ENCODE measurements at places on chromosomes 4 and X.
A peak's percentile ranks its signal among the peaks of the same experiment; 100 is the strongest.

DNA sequence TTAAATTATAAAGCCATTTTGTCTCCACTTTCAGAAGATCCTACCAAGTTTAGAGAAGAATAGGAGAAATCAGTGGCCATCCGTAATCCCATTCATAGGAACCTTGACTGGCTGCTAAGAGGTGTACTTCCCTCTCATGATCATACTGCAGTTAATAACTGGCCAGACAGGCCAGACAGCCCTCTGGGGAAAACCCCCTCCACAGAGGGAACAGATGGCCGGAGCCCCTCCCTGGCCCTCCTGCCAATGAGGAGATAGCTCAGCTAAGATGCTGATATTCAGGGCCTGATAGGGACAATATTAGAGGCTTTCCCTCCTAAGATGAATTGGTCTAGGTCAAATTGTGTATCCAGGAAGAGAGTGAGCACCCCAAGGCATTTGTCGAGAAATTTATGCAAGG is 200.0 kb upstream of the MAOA start:
- DNase-seq: no peak

GRCh38 chrX:128975745-128976144 is 547.5 kb downstream of the SMARCA1 start:
- peak; percentile 6 for DNase-seq

DNA sequence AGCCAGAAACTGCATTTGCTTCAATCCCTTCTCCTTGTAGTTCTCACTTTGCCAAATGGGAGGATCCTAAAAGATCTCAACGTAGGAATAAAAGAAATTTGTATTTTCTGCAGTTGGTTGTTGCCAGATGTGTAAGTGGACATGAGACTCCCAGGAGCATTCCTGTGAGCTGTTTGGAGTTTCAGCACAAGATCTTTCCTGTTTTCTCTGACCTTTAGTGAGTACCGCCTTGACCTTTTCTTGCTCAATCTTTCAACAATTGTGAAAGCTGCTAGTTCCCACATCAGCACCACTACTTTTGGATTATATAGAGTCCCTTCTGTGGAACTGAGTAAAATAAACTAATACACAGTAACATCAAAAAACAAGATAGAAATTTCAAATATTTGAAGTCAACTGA is 683.8 kb upstream of the PABPC4L start:
- DNase-seq: no peak

GRCh38 chrX:78455901-78456300 is 128.5 kb upstream of the CYSLTR1 start:
- no peak for DNase-seq

GRCh38 chr4:57553728-57554127 is 443.5 kb upstream of the IGFBP7 start:
- DNase-seq: no peak

DNA sequence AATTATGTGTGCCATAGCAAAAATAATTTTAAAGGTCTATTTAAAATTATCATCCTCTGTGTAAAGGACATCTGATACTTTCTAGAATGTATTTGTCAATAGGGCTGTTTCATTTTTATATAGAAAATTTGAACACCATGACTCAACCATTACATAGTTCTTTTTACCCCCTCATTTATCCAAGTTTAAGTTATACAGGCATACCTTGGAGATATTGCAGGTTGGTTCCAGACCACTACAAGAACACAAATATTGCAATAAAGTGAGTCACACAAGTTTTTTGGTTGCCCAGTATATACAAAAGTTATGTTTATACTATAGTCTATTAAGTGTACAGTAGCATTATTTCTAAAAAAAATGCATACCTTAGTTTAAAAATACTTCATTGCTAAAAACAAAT is 130.4 kb downstream of the MSL3 start:
- peak; percentile 17 for DNase-seq

DNA sequence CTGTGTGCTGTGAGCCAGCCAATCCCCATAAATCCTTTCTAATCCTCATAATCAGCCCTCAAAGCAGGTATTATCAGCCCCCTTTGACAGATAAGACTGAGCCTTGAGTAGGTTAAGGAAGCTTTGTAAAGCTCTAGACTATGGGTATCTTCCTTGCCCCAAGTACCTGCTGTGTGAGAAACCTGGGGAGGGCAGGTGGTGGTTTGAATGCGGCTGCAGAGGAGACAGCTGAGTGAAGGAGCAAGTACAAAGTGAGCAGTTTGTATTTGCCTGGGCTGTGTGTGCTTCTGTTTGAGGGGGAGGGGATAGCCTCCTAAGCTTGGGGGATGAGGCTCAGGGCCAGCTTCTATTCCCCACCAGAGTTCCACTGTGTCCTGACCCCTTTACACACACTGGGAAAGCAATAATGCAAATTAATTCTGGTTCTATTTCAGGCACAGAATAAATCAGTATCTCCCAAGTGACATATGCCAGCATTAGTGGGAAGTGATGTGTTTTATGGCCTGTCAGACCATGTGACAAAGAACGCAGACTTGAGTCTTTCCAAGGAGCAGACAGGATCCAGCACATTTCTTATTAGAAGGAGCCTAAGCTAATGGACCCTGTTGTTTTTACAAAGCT is 63.5 kb downstream of the EVC start:
- DNase-seq: no peak

GRCh38 chrX:131072871-131073571 is 14.9 kb downstream of the ARHGAP36 start:
- DNase-seq: no peak

- peak; percentile 80 for DNase-seq
These were observed 10.3 kb downstream of the RTL5 start for GRCh38 chrX:72121383-72121782.

- DNase-seq: no peak
These were observed 38.3 kb downstream of the ARHGEF9 start for GRCh38 chrX:63746715-63747114.

DNA sequence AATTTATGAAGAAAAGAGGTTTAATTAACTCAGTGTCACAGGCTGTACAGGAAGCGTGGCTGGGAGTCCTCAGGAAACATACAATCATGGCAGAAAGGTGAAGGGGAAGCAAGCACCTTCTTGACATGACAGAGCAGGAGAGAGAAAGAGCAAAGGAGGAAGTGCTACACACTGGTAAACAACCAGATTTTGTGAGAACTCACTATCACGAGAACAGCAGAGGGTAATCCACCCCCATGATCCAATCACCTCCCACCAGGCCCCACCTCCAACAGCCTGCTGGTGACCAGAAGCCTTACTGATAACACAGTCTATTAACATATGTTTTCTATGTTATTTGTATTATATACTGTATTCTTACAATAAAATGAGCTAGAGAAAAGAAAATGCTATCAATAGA is 254.8 kb downstream of the PCDH10 start:
- no peak for DNase-seq

DNA sequence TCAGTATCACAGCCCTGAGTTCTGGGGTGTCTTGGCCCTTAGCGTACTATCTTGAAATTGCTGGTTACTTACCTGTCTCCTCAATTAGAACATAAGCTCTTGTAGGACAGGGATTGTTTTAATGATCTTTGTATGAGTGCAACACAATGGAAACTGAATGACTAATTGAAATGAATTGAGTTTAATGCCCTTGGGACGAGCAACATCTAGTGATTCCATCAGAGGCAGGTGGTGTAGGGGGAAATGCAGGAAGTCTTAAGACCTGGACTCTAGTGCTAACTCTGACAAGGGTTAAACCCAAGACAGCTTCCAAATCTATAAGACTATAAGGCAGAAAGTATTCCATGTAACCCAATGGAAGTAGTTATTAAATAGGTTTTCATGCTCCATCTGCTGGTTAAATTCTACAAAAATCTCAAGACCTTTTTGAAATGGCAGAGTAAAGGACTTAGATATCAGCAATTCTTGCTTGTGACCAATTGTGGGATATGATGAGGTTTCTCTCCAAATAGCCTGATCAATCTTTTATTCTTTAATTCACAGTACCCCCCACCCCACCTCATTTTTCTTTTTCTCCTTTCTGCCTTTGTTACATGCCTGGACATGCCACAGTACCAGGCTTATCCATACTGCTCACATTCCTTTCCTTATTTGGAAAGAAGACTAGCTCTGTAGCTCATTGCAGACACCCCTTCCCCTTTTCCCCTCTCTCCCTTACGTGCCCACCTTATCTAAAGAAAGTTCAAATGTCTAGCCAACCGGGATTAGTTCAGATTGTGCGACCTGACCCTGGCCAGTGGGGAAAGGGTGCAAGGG is 340.8 kb downstream of the PAPSS1 start:
- peak; percentile 60 for DNase-seq

- DNase-seq: no peak
These were observed 4.5 kb downstream of the RAB39B start for GRCh38 chrX:155259752-155260151.

DNA sequence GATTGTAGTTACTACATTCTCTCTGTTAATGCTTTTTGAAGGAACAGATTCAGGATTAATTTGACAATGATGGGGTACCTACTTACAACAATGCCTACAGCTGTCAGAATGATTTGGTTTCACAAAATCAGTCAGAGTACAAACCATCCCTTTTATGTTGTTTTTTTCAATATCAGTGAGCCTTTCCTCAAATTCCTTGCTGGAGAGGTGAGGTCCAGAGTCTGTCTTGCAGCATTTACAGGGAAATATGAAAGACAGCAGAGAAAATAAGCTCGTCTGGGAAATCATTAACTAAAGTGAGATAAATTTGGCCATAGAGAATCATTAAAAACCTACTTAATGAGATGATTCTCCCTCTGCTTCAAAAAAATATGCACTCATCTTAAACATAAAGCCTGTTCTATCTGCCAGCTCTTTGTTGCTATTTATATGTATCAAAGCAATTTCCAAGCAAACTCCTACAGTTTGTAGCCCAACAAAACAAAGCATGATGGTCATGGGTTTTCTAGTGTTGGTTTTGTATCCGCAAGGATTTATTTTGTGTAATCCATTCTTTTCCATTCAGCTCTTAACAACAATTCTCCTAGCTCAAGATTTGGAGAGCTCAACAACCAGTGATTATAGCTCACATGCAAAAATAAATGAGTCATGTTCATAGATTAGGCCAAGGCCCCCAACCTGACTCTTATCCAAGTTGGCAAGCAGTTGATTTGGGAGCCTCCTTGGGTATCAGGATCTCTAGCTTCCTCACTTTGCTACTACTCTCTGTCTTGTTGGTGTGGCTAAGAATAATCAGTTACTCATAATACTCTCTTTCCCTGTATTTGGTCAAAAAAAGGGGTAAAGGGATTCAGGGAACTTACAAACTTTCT is 222.6 kb downstream of the ENOX2 start:
- DNase-seq: peak; percentile 17

GRCh38 chrX:38052096-38052495 is 45.7 kb downstream of the SYTL5 start:
- DNase-seq: peak; percentile 91

GRCh38 chr4:4344915-4345527 is 41.9 kb upstream of the NSG1 start:
- DNase-seq: no peak

GRCh38 chrX:137646472-137646871 is 80.5 kb downstream of the ZIC3 start:
- DNase-seq: no peak

DNA sequence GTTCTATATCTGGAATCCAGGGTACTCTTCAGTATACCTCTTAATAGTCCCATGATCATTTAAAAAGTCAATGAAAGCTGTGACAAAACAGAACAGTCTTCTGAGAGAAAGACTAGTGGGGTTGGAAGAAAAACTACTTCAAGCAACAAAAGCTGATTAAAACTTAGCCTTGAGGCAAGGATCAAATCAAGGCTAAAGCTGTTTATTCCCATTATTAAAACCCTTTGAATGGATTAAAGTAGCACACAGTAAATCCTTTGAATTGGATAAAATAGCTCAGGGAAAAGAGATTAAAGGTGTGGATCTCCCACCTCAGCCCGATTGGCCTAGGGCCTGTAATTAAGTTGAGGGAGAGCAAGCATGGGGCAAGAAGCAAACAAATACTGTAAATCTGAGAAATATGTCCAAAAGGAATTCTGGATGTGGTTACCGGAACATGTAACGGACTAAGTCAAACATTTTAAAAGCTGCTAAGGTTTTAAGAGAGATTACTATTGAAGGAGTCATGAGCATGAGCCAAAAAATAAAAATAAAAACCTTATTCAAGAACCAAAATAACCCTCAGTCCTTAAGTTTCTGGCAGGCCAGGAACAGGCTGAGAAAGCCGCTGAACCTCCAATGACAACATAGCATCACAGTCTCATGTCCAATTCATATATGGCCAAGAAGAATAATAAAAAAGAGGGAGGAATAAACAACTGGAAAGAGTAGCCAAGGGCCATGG is 257.3 kb upstream of the NEIL3 start:
- no peak for DNase-seq

DNA sequence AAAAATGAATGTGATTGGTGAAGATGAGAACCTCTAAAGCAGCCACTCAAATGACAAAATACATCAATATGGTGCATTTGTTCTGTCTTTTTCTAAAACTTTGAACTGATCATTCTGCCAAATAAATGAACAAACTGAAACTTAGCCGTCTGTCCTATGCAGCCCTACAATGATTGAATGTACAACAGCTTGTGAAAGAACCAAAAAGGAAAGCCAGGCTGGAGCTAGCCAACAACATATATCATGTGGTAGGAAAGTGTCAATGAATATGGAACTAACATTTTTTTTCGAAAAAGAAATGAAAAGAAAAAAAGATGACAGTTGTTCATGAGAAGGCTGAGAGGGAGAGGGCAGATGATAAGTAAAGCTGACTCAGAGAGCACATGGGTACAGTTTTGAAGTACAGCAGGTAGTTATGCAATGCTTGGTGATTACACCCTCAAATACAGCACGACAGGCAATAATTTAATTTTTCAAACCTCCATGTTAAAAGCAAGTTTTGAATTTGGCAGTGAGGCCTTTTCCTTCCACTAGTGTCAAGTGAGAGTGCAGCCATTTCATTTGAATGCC is 21.2 kb upstream of the SLC7A11 start:
- DNase-seq: peak; percentile 75

DNA sequence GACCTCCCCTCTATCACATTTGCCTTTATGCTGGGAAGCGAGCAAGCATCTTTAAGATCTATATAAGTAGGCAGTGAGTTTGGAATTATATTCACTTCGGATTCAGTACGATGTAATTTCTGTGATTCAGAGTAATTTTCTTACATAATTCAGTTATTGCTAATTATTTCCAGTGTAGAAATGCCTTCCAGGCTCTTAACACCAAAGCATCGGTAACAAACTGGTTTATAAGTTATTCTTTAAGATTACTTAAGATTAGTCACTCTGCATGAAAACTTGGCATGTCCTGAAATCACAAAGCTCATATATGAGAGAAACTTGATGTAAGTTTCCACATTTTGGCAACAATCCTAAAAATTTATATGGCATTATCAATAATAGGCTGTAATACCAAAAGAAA is 120.8 kb downstream of the ADAMTS3 start:
- DNase-seq: no peak

- no peak for DNase-seq
These were observed 3.4 kb downstream of the OGT start for GRCh38 chrX:71536285-71536684.

All from iris pigment epithelial cell (primary cell).